Ovary (tissue), 10 donors: ENCODE measurements at places on chromosomes 1 and 21. TPM values are rescaled to one million over a fixed set of nuclear protein-coding genes. Genes with fewer than 3 reads are reported as not detected.

Gene ZBTB21
- total RNA-seq, result 23.4 TPM

Gene NT5C1A
- total RNA-seq, result not detected

Gene FBXO28
- total RNA-seq, result 26.3 TPM

Gene PAQR6
- 1.3 TPM for total RNA-seq

Gene BATF3
- total RNA-seq, result 2.1 TPM

Gene AMY2A
- total RNA-seq, result 0.69 TPM

Gene IPP
- total RNA-seq, result 21.8 TPM

Gene LAPTM5
- total RNA-seq, result 15.3 TPM
